NCI-H146 (cell line): ENCODE measurements at places on chromosomes 11 and 22.

GRCh38 chr22:42303396-42304323, 33.2 kb upstream of the TCF20 start:
- no peak for DNase-seq

DNA sequence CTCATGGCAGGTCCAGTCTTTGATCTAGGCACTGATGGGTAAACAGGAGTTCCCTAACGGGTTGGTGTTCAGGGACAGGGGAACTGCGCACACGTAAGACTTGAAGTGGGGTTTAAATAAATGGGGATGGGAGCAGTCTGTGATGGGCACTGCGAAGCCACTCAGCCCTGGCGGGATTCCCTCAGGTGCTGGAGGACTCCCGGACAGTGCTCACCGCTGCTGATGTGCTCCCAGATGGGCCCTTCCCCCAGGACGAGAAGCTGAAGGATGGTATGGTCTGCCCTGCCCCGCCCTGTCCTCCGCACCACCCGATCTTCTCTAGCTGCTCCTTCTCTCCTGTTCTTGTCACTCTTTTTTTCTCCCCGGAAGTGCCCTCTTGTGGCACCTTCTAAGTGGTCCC, 9.5 kb downstream of the CCDC134 start:
- DNase-seq, result no peak

DNA sequence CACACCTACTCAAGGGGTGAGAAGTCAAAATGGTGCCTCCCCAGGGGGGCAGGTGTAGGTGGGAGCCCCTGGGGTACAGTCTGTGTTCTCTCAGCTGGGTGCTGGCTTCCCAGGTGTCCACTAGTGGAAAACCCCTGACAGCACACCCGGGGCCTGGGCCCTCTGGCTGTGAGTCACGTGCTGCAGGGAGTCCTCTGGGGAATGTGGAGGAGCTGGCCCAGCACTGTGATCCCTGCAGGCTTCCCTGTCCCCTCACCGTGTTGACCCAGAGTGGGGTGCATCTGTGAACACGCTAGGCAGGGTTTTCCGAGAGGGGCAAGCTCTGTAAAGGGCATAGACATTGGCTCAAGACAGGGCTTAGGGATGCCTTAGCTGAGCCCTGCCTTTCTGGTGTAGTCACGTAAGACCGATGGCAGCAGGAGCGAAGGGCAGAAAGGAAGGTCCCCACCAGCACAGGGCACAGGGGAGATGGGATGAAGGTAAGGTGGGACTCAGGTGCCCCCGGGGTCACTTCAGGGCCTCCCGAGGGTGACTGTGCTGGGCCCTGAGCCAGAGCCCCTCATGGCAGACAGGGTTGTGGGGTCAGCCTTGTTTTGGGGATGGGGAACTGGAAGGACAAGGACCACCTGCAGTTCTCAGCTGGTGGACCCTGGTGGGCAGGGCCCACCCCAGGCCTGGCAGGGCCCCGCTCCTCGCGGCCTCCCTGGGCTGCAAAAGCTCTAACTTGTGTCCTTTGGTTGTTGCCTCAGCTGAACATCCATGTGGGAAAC, 14.1 kb downstream of the DERL3 start:
- DNase-seq, result no peak

DNA sequence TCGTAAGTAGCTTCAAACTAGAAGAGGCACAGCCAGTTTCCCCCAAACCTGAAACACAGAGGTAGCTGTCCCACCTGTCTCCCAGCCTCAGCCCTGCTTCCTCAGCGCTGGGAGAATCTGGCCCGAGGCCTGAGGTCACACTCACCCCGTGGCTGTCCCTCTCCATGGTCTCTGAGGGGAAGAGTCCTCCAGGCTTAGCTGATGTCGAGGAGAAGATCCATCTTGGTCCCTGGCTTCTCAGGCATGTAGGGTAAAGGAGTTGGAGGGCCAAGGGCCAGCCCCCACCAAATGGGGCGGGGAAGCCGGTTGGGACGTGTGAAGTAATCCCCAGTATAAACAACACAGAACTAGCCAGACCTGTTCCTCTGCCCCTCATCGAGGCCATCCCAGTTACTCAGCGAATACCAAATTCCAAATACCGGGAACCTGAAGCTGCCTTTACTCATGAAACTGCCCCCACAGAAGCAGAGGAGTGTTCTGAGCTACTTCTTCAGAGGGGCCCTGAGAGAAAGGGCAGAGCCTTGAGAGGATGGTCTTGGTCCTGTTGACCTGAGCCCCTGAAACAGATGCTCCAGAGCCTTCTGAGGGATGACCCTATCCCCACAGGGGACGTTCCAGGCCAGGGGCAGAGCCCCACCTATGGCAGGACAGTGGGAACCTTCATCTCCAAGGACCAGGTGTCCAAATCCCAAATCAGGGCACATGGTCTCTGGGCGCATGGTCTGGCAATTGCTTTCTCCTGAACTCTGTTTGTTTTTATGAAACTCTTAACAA, at the start of gene TMPRSS13:
TMPRSS13 (minus strand) TSS at position 261 of the 774 bp plus-strand sequence; CDS start at position 166, 95 bp downstream.
- no peak for DNase-seq

GRCh38 chr22:39907605-39908097, 6.8 kb downstream of the GRAP2 start:
- DNase-seq, result no peak

DNA sequence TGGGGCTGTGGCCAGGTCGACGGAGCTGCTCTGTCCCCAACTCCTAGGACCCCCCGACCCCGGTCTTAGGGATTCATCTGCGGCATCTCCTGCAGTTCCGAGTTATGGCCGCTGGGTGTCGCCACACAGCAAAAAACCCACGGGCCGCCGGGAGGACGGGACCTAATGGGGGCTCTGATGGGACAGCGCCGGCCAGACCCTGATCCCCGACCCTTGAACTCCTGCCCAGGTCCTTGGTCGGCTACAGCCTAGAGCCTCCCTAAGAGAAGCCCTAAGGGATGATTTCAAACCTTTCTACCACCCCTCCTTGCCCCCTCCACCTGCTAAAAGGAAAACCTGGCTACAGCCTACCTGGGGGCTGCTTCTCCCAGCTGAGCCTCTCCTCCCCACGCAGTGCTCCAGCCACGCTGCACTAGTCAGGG, 30.8 kb upstream of the LRRC10B start:
- DNase-seq, result peak; percentile 27

- DNase-seq, result peak; percentile 92
These were observed at the start of gene TTC12 for GRCh38 chr11:113314389-113315301. TSS of gene TTC12 (plus strand) at chr11:113314583. CDS start at chr11:113316258, 1,675 bp downstream.
